ENCODE measurements at places on chromosomes 2 and 18. TPM values are rescaled to one million over a fixed set of nuclear protein-coding genes. Genes with fewer than 3 reads are reported as not detected.

GRCh38 chr2:110219496-110220189 is 7.3 kb upstream of the MTLN start:
- DNase-seq, result no peak
- H3K27ac ChIP-seq, result no peak overlapping the region
- no peaks in the 10 kb centered on the region for H3K4me1 ChIP-seq
- no peaks in the 10 kb centered on the region for H3K36me3 ChIP-seq

- H3K36me3 ChIP-seq, result no peaks in the 10 kb centered on the region
- H3K27me3 ChIP-seq, result no peaks in the 10 kb centered on the region
- H3K4me1 ChIP-seq, result peaks cover 41% of the 10 kb centered on the region
- no peak overlapping the region for H3K4me3 ChIP-seq
- no peak for DNase-seq
Observed at GRCh38 chr2:61439241-61440002, 31.5 kb downstream of the USP34 start.

DNA sequence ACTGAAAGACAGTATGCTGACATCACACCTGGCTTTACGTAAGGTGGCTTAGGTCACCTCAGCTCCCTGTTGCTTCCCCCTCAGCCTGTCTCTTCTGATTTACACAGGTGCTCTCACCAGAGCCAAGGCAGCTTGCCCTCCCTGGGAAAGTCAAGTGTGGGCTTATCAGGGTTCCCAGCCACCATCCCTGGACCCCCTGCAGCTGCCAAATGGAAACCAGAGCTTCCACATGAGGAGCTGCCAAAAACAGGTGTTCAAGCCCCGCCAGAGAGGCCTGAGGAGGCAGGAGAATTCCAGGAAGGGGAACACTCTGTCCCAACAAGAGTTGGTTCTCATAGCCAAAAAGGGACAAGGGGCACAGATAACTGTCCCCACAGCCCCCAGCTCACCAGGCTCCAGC is 266.7 kb downstream of the ATAD2B start:
- no peaks in the 10 kb centered on the region for H3K4me1 ChIP-seq
- H3K27me3 ChIP-seq, result no peaks in the 10 kb centered on the region
- no peaks in the 10 kb centered on the region for H3K36me3 ChIP-seq
- H3K4me3 ChIP-seq, result no peak overlapping the region
- no peak for DNase-seq

- H3K27me3 ChIP-seq, result no peaks in the 10 kb centered on the region
- H3K27ac ChIP-seq, result no peak overlapping the region
- no peaks in the 10 kb centered on the region for H3K4me1 ChIP-seq
Observed at GRCh38 chr2:161147856-161148255, 12.4 kb upstream of the TANK start.

KCNG2 gene
- not detected for total RNA-seq

DNA sequence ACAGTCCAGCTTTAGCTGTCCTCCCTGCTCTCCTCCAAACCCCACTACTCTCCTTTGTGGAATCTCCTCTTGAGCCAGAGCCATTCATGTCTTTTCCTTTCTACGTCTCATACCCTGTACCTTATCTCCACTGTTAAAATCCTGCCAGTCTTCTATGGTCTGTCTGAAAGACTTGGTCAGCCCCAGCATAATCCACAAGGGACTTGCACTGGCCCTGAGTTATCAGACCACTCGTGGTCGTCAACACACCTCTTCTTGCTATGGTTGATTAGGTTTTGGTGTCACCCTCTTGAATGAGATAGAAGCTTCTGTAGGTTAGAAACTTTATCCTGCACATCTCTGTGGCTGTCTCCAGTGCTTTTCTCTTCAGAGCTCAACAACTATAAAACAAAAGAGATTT is 56.8 kb downstream of the MYO1B start:
- peaks cover 6% of the 10 kb centered on the region for H3K4me1 ChIP-seq
- no peak overlapping the region for H3K4me3 ChIP-seq
- DNase-seq, result no peak
- H3K36me3 ChIP-seq, result no peaks in the 10 kb centered on the region
- no peaks in the 10 kb centered on the region for H3K27me3 ChIP-seq

DNA sequence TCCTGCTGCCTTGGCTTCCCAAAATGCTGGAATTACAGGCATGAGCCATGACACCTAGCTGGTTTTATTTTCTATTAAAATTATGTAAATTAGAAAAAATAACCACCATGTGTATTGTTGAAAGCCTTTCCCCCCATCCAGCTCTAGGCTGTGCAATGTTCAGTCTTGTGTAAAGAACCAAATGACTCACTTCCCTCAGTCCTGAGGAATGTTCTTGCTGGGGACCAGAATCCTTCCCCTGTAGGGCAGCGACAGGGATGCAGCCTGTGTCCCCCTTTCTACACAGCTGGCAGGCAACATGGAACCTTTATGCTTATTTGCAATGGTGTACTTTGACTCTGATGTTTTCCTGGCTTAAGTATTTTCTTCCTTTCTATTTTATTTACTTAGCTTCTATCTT is 29.4 kb downstream of the AOX1 start:
- H3K4me3 ChIP-seq, result no peak overlapping the region
- H3K4me1 ChIP-seq, result no peaks in the 10 kb centered on the region
- no peaks in the 10 kb centered on the region for H3K27me3 ChIP-seq

DNA sequence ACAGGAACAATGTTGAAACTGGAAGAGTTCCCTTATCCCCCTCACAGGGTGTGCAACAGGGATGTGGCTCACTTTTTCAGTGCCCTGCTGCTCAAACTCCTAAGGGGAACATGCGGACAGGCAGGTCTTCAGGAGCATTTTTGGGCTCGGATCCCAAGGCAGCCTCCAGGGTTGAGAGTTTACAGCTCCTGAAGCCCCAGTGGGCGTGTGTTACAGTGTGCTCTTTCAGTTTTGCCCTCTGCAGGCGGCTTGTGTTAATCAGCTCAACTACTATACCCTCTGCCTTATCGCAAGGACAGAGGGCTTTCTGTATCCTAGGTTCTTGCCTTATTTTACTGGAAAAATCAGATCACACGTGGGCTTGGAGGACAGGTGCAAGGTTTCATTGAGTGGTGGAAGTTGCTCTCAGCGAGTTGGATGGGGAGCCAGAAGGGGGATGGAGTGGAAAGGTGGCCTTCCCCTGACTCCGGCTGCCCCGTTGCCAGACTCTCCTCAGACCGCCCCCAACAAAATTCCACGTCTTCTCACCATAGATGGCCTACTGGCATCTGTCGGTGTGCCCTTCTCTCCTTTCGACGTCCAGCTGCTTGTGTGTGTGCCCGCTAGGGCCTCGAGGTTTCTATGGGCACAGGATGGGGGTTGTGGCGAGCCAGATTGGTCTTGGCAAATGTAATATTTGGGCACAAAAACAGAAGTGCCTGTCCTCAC is 541.9 kb downstream of the TMX3 start:
- no peak overlapping the region for H3K27ac ChIP-seq
- no peak for DNase-seq
- H3K36me3 ChIP-seq, result no peaks in the 10 kb centered on the region
- H3K4me3 ChIP-seq, result no peak overlapping the region
- H3K27me3 ChIP-seq, result no peaks in the 10 kb centered on the region

DNA sequence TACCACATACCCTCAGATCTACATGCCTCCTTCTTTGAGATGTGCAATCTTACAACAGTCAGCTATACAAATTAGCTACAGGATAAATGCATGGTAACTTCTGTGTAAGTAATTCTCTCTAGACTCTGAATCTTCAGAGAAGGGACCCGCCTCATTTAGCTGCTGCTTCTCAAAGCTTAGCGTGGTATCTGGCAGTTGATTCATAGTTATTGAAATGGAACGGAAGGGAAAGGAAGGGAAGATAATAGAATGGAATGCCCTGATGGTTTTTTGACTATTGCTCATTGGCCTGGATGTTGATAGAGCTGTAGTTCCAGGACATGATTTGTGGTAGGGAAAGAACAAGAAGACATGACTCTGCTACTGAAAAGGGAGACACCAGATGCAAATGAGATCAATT is 498.1 kb upstream of the CRIM1 start:
- no peaks in the 10 kb centered on the region for H3K4me1 ChIP-seq
- H3K4me3 ChIP-seq, result no peak overlapping the region
- no peak overlapping the region for H3K27ac ChIP-seq
- no peaks in the 10 kb centered on the region for H3K36me3 ChIP-seq
- DNase-seq, result no peak

All from transverse colon (tissue), 4 donors.